ENCODE measurements at places on chromosomes 12 and 14. TPM values are rescaled to one million over a fixed set of nuclear protein-coding genes. Genes with fewer than 3 reads are reported as not detected.

AKAP3 gene
- 2.7 TPM for polyA plus RNA-seq

RFX4 gene
- polyA plus RNA-seq, result not detected

NR4A1 gene
- 9.3 TPM for polyA plus RNA-seq

YLPM1 gene
- 15.6 TPM for polyA plus RNA-seq

CFAP54 gene
- 0.13 TPM for polyA plus RNA-seq

PRIMA1 gene
- not detected for polyA plus RNA-seq

PTPRR gene
- polyA plus RNA-seq, result not detected

MVK gene
- polyA plus RNA-seq, result 2.6 TPM

CATSPERB gene
- polyA plus RNA-seq, result 0.06 TPM

ARMH4 gene
- polyA plus RNA-seq, result 0.50 TPM

Measured in IgD-negative memory B cell (primary cell).